NCI-H446 treated with DMSO at 0.1 percent for 48 hours (cell line): ENCODE measurements at places on chromosomes 12 and 14.
A peak's percentile ranks its signal among the peaks of the same experiment; 100 is the strongest.

DNA sequence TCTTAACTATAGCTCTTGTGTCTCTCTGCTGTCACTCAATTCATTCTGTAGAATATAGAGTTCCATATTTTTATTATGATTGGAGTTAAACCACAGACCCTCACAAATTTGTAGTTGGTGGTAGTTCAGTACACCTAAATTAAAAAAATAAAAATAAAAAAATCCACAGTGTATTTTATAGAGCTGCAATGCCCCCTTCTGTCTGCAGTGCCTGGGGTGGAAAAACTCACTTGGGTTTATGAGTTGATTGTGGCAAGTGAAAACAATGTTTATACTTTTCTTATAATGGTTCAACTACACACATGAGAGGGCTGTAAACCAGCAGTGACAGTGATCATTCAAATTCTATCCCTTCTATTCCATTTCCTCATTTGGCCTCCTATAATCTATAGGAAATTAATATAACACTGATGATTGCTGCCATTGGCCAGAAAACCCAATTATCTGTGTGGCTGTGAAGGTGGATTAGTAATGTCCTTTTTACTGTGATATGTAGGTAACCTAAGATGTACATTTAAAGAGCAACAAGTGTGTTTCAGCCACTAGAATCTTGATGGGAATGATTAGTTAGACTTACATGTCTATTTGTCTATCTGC is 166.9 kb upstream of the LRIG3 start:
- DNase-seq = no peak

DNA sequence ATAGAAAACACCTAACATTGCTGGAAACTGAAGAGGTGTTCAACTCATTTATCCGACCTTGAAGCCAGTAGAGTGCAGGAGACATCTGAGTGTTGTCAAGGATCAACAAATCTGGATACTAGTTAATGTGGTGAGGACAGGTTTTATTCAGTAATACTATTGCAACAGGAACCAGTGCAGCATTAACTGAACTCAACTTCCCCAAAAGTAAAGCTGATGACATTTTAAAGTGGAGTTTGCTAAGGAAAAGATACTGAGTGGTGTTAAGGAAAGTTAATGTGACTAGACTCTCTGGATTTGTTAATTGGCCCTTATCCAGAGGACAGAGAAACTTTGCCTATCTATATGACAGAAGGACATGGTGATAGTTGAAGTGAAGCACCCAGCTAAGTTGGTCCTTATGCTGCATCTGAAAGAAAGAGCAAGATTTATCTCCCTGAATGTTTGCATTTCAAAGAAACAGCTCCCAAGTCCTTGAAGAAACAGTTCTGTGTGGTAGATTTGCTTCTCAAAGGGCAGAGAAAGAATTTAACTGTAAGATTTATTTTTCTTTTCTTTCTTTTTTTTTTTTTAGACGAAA is 1.2 kb upstream of the CLEC7A start:
- no peak for DNase-seq

DNA sequence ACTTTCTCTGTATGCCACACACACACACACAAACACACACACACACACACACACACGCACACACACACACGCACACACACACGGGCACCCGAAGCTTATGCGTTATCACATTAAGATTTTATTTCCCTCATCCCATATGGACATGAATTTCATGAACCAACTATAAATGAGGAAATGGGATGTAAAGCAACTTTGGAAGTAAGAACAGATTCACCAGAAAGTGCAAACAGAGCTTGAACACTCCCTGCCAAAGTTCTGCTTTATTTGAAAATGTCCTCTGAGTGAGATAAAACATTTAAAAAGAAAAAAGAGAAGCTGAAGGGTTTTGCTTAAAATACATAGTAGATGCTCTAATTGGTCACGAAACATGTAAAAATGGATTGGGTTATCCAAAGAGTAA is 90.4 kb upstream of the OTX2 start:
- no peak for DNase-seq

DNA sequence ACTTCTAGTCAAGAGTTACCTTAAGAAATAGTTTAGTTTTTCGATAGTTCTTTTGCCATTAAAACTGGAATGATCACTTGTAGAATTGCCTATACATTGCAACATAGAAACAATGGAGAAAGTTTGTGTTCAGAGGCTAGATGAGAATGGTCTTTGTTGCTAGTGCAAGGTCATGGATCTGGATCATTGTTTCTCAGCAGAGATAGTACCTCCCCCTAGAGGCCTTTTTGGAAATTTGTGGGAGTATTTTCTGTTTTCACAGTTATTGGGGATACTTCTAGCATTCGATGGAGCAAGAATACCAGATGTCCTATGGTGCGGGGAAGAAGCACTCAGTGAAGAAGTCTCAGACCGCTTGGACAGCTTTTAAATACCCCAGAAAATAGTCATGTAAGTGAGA is 138.8 kb upstream of the HMGA2 start:
- no peak for DNase-seq

DNA sequence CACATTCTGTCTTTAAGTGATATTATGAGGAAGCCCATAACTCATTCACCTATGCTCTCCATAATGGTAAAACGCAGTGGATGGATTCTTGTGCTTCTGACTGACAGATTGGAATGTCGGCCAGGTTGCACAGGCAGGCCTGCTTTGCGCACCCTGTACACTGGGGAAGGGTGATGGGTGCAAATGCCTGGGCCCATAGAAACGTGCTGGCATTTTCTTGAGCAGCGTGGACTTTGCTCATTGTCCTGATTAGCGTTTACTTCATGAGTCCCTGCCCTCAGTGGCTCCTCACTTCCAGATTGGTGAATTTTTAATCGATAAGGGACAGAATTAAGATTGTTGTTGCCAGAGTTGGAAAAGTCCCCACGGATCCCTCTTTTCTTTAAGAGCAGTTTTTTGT is 80.9 kb upstream of the TRAF3 start:
- no peak for DNase-seq

GRCh38 chr12:124847113-124848074 is 16.3 kb downstream of the SCARB1 start:
- DNase-seq = no peak

DNA sequence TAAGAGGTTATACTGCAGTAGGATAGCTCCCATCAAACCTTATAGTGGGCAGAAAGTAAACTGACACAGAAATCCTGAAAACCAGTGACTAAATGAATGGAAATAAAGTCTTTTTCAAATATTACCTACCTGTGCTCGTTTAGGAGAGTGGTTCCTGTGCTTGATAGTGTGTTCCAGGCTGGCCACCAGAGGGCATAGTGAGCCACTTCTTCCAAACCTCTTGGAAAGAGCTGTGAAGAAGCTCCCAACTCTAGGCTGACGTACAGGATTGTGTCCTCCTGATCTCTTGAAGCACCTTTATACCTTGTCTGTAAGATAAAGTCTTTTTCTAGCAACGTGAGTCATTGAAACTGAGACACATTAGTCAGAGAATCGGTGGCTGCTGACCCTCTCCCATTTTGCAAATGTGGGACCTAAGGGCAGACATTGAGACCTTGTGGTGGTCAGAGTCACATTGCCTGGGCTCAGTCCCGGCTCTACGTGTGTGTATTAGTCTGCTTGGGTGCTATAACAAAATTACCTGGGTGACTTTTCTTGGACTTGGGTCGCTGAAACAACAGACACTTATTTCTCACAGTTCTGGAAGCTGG is 17.6 kb downstream of the TDP1 start:
- DNase-seq = peak; percentile 9

DNA sequence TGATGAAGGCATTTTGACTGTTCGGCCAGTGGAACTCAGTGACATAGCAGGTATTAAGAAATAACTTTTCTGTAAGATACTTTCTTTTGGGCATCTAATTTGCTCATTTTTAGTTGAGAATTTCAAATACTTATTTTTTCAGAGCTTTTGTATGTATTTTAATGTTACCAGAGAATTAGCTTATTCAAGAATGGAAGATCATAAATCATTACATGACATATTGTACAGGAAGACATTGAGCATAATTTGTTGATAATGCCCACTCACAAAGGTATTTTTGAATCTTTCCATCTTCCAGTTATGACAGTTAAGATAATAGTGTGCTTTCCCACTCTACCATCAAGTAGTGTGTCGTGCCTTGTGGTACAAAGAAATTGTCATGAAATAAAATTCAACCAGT is 36.5 kb downstream of the TMEM117 start:
- no peak for DNase-seq
